Hepatocyte (in vitro differentiated cells): ENCODE measurements at places on chromosomes 2 and 18. TPM values are rescaled to one million over a fixed set of nuclear protein-coding genes. Genes with fewer than 3 reads are reported as not detected.

Gene TMEFF2
- 0.43 and 0.68 TPM in 2 replicates for total RNA-seq

DNA sequence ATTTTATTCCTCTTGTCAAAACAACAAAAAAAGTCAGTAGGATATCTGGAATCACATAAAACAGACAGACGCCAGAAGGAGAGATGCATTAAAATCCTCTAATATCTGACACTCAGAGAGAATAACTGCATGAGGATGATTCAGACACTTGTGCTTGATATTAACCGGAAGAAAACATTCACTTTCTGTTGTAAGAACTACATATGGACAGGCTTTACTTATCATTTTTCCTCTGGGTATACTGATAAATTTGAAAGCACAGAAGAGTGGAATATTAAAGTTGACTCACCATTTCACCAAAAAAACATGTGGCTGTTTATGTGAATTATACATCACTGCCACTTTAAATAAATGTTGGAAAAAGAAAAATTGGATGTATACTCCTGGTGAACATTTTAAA, 589.1 kb upstream of the CDH2 start:
- no peaks in the 10 kb centered on the region for H3K4me1 ChIP-seq
- no peaks in the 10 kb centered on the region for H3K27me3 ChIP-seq
- no peaks in the 10 kb centered on the region for H3K36me3 ChIP-seq
- H3K27ac ChIP-seq, result no peak overlapping the region
- no peak for DNase-seq

GRCh38 chr2:68412127-68412819, 47.2 kb downstream of the PLEK start:
- no peaks in the 10 kb centered on the region for H3K27me3 ChIP-seq
- no peaks in the 10 kb centered on the region for H3K36me3 ChIP-seq
- H3K27ac ChIP-seq, result no peak overlapping the region
- H3K4me3 ChIP-seq, result no peak overlapping the region

DNA sequence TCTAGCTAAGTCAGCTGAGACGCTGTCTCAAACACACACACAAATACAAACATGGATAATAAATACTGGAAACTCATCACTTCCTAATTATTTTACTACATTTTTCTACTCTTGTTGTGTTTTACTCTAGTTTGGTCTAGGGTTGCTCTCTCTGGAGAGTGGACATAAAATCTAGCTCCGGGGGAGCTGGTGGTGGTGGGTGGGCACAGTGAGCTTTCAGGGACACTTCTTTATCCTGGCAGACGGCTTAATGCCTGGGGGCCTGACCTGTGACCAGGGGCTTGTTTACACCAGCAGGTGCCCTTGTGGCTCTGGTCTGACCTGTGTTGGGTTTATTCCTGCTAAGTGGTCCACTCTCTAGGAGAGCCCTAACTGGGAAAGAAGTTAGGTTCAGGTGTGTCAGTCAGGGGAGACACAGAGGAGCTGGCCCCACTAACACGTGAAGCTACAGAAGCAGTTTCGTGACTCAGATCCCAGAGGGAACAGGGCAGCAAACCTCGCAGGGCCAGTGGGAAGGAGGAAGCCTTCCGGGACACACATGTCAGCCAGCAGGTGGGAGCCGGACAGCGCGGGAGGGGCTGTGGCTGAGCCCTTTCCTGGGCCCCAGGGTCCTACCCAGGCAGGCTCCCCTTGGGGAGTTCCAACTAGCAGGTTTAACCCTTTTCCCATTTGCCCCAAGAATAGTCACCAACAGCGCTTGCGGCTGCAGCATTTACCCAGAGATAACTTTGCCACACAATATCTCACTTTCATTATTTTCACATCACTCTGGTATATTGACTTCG, 22.5 kb upstream of the BOK start:
- no peak for DNase-seq
- H3K36me3 ChIP-seq, result no peaks in the 10 kb centered on the region
- H3K27me3 ChIP-seq, result no peaks in the 10 kb centered on the region
- no peak overlapping the region for H3K4me3 ChIP-seq

Gene PROM2
- 1.2 and 2.8 TPM in 2 replicates for total RNA-seq

DNA sequence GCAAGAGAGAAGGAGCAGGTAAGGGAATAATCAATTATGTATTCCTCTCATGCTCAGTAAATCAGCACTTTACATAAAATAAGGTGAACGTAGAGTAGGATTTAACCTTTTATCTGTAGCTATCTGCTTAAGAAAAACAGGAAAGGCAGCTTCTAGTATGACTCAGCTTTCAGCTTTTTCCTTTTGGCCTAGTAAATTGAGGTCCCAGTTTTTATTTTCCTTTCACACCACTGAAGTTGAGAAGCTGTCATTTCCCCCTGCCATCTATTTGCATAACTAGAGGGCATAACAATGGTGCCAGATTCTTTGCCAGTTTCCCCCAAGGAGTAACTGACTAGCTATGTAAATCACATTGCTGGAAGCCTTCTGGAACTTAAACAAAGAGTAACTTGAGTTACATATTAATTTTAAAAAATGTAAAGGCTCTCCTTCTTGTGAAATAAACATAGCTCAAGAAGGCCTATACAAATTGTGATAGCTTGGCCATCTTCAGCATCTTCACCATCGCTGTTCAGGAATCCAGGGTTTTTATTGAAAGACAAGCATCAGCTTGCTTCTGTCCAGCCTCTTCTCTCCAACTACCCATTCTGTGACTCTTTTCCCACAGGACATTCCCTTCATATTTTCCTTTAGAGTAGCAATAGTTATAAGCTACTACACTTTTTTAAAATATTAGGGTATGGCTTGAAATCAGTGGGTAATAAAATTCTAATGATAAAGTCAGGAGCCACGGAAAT, 97.0 kb downstream of the KYNU start:
- DNase-seq, result peak; percentile 31
- H3K4me1 ChIP-seq, result peaks cover 15% of the 10 kb centered on the region
- peak overlapping the region; percentile 73 for H3K27ac ChIP-seq

DNA sequence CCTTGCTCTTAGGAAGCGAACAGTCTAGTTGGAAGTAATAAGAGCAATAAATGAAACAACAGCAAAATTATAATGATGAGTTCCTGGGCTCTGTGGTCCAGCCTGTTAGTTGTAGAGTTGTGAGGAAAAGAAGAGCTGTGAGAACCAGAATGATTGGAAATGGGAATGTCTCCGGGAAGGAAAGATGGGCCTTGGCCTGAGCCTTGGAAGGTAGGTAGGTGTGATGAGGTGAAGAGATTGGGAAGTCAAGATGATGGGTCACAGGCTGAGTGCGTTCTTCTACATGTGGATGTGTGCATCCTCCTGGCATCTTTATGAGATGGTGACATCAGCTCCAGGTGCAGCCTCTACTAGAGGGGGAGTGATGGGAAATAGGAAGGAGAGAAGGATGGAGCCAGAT, 115.2 kb upstream of the EML6 start:
- H3K27ac ChIP-seq, result no peak overlapping the region
- H3K4me1 ChIP-seq, result peaks cover 37% of the 10 kb centered on the region
- no peak overlapping the region for H3K4me3 ChIP-seq
- no peak for DNase-seq
- no peaks in the 10 kb centered on the region for H3K36me3 ChIP-seq

- H3K4me1 ChIP-seq, result no peaks in the 10 kb centered on the region
- H3K36me3 ChIP-seq, result no peaks in the 10 kb centered on the region
- no peaks in the 10 kb centered on the region for H3K27me3 ChIP-seq
- no peak overlapping the region for H3K27ac ChIP-seq
- no peak overlapping the region for H3K4me3 ChIP-seq
Measured at GRCh38 chr2:198660501-198660900, 797.2 kb downstream of the SATB2 start.

- no peaks in the 10 kb centered on the region for H3K27me3 ChIP-seq
- no peaks in the 10 kb centered on the region for H3K4me1 ChIP-seq
- no peaks in the 10 kb centered on the region for H3K36me3 ChIP-seq
- H3K4me3 ChIP-seq, result no peak overlapping the region
Measured at GRCh38 chr18:38557006-38557405, 991.4 kb upstream of the CELF4 start.

GRCh38 chr18:75269696-75270095, 59.1 kb downstream of the TSHZ1 start:
- no peaks in the 10 kb centered on the region for H3K27me3 ChIP-seq
- no peak overlapping the region for H3K4me3 ChIP-seq
- no peak overlapping the region for H3K27ac ChIP-seq
- H3K36me3 ChIP-seq, result no peaks in the 10 kb centered on the region
- no peaks in the 10 kb centered on the region for H3K4me1 ChIP-seq
- no peak for DNase-seq

- no peaks in the 10 kb centered on the region for H3K27me3 ChIP-seq
- H3K4me3 ChIP-seq, result no peak overlapping the region
- H3K4me1 ChIP-seq, result peaks cover 51% of the 10 kb centered on the region
- H3K27ac ChIP-seq, result peak overlapping the region; percentile 93
Measured at GRCh38 chr2:111030260-111030891, 90.3 kb upstream of the BCL2L11 start.

DNA sequence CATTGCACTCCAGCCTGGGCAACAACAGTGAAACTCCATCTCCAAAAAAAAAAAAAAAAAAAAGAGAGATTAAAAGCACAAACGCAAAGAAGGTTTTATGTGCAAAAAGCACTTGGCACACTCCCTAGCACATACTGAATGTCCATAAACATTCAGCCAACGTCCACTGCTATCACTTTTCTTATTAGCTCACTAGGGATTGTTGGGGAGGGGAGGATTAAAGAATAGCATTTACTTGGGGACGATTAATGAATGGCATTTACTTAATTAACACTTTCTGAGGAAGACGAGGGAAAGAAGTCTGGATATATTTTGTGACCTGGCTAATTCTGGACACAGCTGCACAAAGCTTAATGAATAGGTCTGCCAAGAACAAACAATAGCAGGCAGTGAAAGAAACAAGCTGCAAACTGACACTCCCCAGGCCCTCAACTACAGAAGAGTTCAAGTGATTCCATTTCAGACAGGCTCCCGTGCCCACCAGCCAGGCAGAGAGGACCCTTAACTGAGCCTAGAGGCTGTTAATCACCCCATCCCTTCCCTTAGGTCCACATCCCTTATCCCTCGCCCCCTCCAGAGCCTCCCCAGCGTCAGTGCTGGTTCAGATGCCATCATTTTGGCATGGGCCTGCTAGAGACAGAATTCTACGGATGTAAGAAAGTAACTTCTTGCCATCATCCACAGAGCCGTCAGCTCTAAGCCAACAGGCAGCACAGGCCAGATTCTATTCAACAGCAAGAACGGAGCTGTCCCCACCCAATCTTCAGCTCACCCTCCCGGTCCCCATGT, 7.4 kb downstream of the CYB5A start:
- no peak overlapping the region for H3K4me3 ChIP-seq
- peaks cover 54% of the 10 kb centered on the region for H3K4me1 ChIP-seq
- DNase-seq, result no peak
- peak overlapping the region; percentile 88 for H3K27ac ChIP-seq

Gene FIGLA
- not detected in 2 replicates for total RNA-seq

- peaks cover 23% of the 10 kb centered on the region for H3K4me1 ChIP-seq
- H3K36me3 ChIP-seq, result no peaks in the 10 kb centered on the region
- peak within 1 kb of the TSS; percentile 72 for H3K4me3 ChIP-seq
- no peak within 1 kb of the TSS for H3K27ac ChIP-seq
- DNase-seq, result peak; percentile 44
- peaks cover 49% of the 10 kb centered on the region for H3K27me3 ChIP-seq
Measured at GRCh38 chr2:138779781-138780445, at the start of gene NXPH2. TSS of gene NXPH2 (minus strand) at chr2:138780390. CDS start at chr2:138780241, 149 bp downstream.

DNA sequence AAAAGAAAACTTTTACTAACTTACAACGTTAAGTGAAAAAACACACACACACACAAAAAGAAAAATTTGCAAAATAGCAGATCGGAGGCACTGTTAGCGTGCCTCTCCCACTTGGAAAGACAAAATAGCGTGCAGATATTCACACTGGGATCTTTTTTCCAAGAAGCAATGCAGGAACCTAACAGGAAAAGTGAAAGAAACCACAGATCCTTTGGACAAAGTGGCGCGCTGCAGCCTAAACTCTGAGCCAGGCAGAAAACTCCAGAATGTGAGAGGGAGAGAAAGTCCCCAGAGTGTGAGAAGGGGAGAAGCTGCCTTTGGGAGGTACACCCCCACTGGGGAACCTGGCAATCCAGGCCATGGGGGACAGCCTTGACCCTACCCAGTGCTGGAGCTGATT, 70.7 kb upstream of the SERPINE2 start:
- H3K27ac ChIP-seq, result no peak overlapping the region
- H3K4me1 ChIP-seq, result no peaks in the 10 kb centered on the region
- H3K4me3 ChIP-seq, result no peak overlapping the region
- DNase-seq, result no peak
- H3K36me3 ChIP-seq, result no peaks in the 10 kb centered on the region
- H3K27me3 ChIP-seq, result no peaks in the 10 kb centered on the region

GRCh38 chr2:205540036-205540435, 142.3 kb upstream of the NRP2 start:
- no peak overlapping the region for H3K27ac ChIP-seq
- H3K4me3 ChIP-seq, result no peak overlapping the region
- DNase-seq, result no peak
- H3K27me3 ChIP-seq, result no peaks in the 10 kb centered on the region
- H3K36me3 ChIP-seq, result no peaks in the 10 kb centered on the region

Gene EPHA4
- total RNA-seq, result 36.8 and 39.0 TPM in 2 replicates

DNA sequence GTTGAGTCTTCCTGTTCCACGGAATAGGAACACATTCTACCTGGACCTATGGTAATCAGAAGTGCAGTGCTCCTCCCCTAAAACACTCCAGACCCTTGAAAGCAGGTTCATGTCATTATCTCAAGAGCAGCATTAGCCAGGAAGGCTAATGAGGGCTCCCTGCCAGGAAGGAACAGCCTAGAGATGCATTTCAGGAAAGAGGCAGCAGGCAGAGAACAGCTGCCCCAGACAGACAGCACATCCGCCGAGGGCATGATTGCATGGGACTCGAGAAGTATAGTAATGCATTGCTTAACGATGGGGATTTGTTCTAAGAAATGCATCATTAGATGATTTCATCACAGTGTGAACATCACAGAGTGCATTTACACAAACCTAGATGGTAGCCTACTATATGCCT, 171.5 kb downstream of the ALK start:
- no peaks in the 10 kb centered on the region for H3K36me3 ChIP-seq
- H3K4me1 ChIP-seq, result no peaks in the 10 kb centered on the region
- no peak overlapping the region for H3K4me3 ChIP-seq
- peaks cover 9% of the 10 kb centered on the region for H3K27me3 ChIP-seq
- no peak for DNase-seq
- H3K27ac ChIP-seq, result no peak overlapping the region

- no peaks in the 10 kb centered on the region for H3K4me1 ChIP-seq
- H3K27me3 ChIP-seq, result no peaks in the 10 kb centered on the region
- DNase-seq, result no peak
- H3K4me3 ChIP-seq, result no peak overlapping the region
- no peaks in the 10 kb centered on the region for H3K36me3 ChIP-seq
- no peak overlapping the region for H3K27ac ChIP-seq
Measured at GRCh38 chr2:216994353-216994854, 134.5 kb upstream of the TNP1 start.

DNA sequence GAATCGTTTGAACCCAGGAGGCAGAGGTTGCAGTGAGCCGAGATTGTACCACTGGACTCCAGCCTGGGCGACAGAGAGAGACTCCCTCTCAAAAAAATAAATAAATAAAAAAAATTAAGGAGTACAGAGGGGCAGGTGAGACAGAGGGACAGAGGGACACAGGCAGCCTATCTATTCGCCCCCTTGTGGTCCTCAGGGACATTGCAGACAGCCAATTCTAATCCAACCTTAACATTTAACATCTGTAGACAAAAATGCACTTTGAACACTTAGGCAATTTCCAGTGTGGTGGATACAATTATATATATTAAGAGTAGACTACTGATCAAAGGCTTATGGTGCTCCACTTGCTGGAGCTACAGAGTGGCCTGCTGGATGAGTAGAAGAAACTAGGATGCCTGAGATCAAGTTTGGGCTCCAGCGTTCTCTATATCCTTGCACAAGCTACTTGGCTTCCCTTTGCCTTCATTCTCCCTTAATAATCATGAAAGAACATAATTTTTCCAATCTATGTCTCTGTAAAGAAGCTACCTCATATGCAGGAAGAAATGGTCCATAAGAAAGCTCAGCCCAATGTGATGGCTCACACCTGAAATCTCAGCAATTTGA, 8.2 kb upstream of the SMARCAL1 start:
- no peak overlapping the region for H3K27ac ChIP-seq
- peaks cover 24% of the 10 kb centered on the region for H3K27me3 ChIP-seq
- H3K4me3 ChIP-seq, result no peak overlapping the region
- no peaks in the 10 kb centered on the region for H3K4me1 ChIP-seq

Gene SGPP2
- 1.8 and 2.4 TPM in 2 replicates for total RNA-seq
